ENCODE measurements at places on chromosomes 2 and 18. TPM values are rescaled to one million over a fixed set of nuclear protein-coding genes. Genes with fewer than 3 reads are reported as not detected.

PTPRN gene
- total RNA-seq: not detected

MEP1B gene
- total RNA-seq: under 0.01 TPM

PMAIP1 gene
- 58.2 TPM for total RNA-seq

DSC1 gene
- 0.68 TPM for total RNA-seq

STARD6 gene
- not detected for total RNA-seq

SNRNP27 gene
- total RNA-seq: 37.9 TPM

LYG2 gene
- total RNA-seq: not detected

NMUR1 gene
- total RNA-seq: not detected

GALNT1 gene
- total RNA-seq: 99.4 TPM

DUSP2 gene
- 13.0 TPM for total RNA-seq

RESP18 gene
- total RNA-seq: not detected

KYNU gene
- total RNA-seq: 61.0 TPM

ST8SIA5 gene
- total RNA-seq: not detected

TACR1 gene
- total RNA-seq: not detected

OSGEPL1 gene
- 7.5 TPM for total RNA-seq

SP5 gene
- total RNA-seq: not detected

FN1 gene
- total RNA-seq: 4,076 TPM

CYP1B1 gene
- total RNA-seq: 30.4 TPM

SLC35F6 gene
- 71.8 TPM for total RNA-seq

VSNL1 gene
- total RNA-seq: 2.1 TPM

ARHGEF4 gene
- 81.4 TPM for total RNA-seq

SH2D6 gene
- 0.28 TPM for total RNA-seq

ALPI gene
- not detected for total RNA-seq

IL1F10 gene
- total RNA-seq: 0.34 TPM

SLC4A5 gene
- under 0.01 TPM for total RNA-seq

SEPTIN10 gene
- 94.4 TPM for total RNA-seq

PRKAG3 gene
- not detected for total RNA-seq

IL36G gene
- total RNA-seq: 2.6 TPM

MAP4K4 gene
- total RNA-seq: 97.7 TPM

DRC1 gene
- total RNA-seq: 0.21 TPM

ZNF24 gene
- 35.5 TPM for total RNA-seq

ATG4B gene
- total RNA-seq: 39.6 TPM

KRCC1 gene
- 26.5 TPM for total RNA-seq

RGPD3 gene
- total RNA-seq: 0.34 TPM

DCDC2C gene
- not detected for total RNA-seq

TMEM185B gene
- total RNA-seq: 38.6 TPM

ACTR3 gene
- 215 TPM for total RNA-seq

COL4A3 gene
- total RNA-seq: not detected

FOXI3 gene
- total RNA-seq: not detected

DNER gene
- total RNA-seq: 1.0 TPM

RAMP1 gene
- total RNA-seq: 0.34 TPM

HJURP gene
- total RNA-seq: under 0.01 TPM

ABCG8 gene
- not detected for total RNA-seq

All from nasal cavity respiratory epithelium epithelial cell of viscerocranial mucosa (primary cell).